ENCODE measurements at places on chromosomes 13 and 19.

- no peak for DNase-seq
Observed at GRCh38 chr13:27352698-27353097, 71.7 kb upstream of the GTF3A start.

- DNase-seq = no peak
Observed at GRCh38 chr19:19743176-19743575, 10.3 kb upstream of the ZNF14 start.

GRCh38 chr13:105979131-105980011 lies 556.1 kb downstream of the EFNB2 start:
- DNase-seq = no peak

DNA sequence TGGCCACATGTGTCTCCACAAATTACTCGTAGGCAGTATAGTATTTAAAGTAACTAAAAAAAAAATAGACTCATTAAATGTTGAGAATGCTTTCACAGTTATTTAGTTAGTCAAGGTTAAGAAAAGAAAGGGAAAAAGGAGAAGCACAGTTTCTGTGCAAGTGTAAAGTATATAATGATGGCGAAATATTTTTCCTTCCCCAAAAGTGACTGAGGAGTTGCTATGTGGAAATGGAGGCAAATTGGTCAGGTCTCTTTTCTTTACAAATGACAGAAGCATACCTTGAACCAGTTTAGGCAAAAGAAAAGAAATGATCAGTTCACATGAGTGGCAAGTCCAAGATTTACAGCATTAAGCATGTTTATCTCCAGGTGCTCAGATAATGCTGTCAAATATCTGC lies 18.0 kb downstream of the CSNK1A1L start:
- no peak for DNase-seq

GRCh38 chr13:27367570-27367969 lies 56.8 kb upstream of the GTF3A start:
- DNase-seq = no peak

- no peak for DNase-seq
Observed at GRCh38 chr13:33249066-33249465, 36.5 kb downstream of the STARD13 start.

DNA sequence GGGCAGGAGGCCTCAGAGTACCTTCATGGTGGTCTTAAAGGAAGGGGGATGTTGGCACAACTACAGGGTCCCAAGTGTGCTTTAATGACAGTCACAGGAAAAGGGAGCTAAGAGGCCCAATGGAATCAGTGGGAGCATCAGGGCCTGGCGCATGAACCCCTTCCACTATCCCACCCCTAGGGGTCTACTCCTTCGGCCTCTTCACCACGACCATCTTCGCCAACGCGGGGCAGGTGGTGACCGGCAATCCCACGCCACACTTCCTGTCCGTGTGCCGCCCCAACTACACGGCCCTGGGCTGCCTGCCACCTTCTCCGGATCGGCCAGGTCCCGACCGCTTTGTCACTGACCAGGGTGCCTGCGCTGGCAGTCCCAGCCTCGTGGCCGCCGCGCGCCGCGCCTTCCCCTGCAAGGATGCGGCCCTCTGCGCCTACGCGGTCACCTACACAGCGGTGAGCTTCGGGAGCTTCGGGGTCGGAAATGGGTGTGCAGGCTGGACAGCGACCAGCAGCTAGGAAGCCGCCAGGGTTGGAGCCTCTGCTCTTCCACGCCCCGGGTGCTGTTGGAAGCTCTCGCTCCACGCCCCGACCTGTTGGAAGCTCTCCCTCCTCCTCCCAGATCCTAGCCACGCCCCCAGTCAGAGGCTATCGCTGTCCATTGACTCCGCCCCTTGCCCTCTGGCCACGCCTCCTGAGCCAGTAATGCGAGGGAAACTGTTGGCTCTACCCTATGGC lies 6.0 kb downstream of the PLPPR2 start:
- no peak for DNase-seq

GRCh38 chr13:114194853-114195252 lies 15.8 kb downstream of the CFAP97D2 start:
- no peak for DNase-seq

GRCh38 chr13:22014469-22014868 lies 343.6 kb downstream of the FGF9 start:
- no peak for DNase-seq

GRCh38 chr19:35938282-35939224 lies 2.4 kb downstream of the LRFN3 start:
- DNase-seq = no peak

GRCh38 chr19:49019242-49019932 lies 2.5 kb upstream of the LHB start:
- DNase-seq = peak; percentile 33

DNA sequence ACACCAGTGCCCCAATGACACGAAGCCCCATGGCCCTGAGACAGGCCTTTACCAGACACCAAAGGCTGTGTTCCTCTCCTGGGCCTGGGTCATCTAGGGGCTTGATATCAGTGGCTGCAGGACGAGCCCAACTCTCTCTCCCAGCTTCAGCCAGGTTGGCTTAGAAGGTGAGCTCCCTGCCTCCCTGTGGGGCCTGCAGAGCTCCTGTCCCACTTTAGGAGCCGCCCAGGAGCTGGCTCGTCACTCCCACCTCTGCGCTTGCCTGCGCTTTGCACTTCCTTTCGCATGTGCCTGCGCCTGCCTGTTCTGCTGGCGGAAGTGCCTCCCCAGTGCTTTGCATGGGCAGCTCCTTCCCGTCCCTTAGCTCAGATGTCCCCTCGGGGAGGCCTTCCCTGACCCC lies 4.9 kb downstream of the CALM3 start:
- DNase-seq = no peak

GRCh38 chr13:105702441-105702840 lies 833.0 kb downstream of the EFNB2 start:
- DNase-seq = no peak

DNA sequence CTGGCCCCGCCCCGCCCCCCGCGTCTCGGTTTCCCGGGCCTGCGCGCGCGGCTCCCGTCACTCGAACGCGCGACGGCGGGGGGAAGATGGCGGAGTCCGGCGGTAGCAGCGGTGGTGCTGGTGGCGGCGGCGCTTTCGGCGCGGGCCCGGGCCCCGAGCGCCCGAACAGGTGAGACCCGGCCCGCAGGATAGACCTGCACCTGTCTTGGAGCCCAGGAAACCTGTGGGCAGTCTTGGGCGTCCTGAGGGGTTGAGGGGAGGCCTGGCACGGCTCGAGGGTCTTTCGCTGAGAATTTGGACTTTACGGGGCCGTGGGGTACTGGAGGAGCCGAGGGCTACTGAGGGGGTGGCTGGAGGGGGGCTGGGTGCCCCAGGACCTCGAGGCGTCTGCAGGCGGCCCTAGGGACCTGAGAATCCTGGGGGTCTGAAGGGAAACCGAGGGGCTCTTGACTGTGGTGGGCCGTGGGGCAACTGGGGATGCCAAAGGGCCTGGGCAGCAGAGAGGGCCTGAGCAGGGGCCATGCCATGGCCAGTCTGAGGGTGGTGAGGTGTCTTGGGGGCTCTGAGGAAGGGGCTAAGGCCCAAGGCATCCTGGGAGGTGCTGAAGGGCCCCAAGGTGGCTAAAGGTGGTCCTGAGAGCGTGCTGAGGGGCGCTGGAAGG lies at the start of gene KLHL26:
Gene KLHL26 (plus strand): TSS at position 60 of the 661 bp plus-strand sequence. CDS start 27 bp downstream, at position 87.
- DNase-seq = no peak

DNA sequence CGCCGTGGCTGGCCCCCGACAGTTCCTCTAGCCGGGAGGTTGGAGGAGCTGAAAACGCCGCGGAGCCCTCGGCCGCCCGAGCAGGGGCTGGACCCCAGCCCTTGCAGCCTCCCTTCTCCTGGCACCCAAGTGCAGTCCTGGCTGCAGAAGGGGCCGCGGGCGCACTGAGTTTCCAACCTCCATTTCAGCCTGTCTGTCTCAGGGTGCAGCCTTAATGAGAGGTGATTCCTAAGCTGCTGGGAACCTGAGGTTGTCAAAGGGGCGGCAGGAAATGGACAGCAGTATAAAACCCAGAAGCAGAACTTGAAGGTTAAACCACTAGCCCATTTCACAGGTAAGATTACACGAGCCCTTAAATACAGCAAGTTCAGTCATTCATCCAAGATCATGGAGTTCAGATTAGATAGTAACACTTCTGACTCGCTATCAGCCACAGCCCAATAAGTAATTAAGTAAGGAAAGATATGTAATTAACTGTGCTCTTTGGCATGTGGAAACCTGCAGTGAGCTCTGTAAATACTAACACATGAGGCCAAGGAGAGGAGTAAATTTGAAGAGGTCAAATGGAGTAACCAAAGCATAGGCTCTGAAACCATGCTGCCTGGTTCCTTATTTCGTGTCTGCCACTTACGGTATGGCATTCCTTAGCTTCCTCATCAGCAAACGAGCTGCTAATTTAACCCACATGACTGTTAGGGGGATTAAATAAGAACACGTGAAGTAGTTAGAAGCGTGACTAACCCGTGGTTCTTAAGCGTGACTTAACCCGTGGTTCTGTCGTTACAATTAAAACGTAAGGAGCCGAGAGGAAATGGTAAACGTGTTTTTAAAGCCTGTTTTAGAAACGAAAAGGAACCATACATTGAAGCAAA lies 686 bp downstream of the SETDB2 start:
- DNase-seq = no peak

- DNase-seq = no peak
Observed at GRCh38 chr13:85303630-85304029, 495.6 kb downstream of the SLITRK6 start.

DNA sequence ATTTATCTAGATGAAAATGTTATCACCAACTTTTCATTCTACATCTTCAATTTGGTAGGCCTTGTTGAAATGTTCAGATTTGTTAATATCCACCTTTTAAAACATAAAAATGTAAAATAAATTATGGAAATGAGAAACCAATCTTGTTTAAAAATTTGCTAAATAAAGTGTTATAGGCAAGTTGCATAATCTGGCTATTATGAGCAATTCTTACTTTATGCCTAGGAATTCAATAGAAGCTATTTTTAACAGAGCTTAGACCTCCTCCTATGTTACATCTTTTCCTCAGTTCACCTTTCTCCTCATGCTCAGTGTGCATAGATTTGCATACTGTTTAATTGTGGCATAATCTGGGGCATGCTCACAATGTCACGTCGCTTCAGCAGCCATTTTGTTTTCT lies 87.9 kb upstream of the POSTN start:
- no peak for DNase-seq

DNA sequence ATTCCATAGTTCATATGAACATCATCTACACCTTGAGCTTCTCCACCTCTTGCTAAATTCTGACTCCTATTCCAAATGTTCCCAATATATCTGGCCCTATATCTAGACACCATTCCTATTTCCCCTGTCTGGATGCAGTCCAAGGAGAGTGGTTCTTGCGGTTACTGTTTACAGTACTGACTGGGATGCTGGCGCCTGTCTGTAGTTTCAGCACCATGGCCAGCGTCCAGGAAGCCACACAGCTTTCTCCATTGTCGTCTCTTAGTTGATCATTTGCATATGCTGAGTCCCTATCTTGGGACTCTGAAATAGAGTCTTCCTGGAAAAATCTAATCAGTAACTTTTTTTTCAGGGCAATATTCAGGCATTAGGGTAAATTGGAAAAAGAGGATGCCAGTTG lies 14.9 kb downstream of the LAIR2 start:
- DNase-seq = peak; percentile 17

DNA sequence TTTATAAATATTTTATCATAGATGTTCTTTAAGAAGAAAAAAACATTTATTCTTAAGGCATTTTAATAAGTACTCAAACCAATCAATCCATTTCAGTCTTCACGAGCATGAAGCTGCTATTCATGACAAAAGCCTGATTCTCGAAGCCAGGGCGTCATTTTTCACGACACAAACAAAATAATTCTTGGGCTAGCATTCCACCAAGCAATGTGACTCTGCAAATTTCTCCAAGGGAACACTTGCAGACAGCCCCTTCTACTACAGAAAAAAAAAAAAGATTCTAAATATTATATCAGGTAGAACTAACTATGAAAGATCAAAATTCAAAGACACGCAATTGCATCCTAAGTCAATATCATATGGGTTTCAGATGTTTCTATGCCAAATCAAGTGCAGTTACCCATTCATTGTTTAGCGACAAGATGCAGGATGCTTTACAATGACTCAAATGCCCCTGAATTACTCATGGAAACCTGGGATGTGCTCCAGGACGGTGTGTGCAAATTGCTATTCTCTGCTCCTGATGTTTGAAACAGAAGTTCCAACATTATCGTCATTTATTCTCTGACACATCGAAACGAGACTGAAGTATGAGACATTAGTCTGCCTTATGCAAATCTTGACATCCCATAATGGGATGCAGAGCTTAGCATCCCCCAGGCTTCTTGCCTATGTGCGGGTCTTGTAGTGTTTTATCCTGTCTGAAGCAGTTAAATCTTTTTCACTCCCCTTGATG lies 517.7 kb downstream of the MYO16 start:
- DNase-seq = no peak

DNA sequence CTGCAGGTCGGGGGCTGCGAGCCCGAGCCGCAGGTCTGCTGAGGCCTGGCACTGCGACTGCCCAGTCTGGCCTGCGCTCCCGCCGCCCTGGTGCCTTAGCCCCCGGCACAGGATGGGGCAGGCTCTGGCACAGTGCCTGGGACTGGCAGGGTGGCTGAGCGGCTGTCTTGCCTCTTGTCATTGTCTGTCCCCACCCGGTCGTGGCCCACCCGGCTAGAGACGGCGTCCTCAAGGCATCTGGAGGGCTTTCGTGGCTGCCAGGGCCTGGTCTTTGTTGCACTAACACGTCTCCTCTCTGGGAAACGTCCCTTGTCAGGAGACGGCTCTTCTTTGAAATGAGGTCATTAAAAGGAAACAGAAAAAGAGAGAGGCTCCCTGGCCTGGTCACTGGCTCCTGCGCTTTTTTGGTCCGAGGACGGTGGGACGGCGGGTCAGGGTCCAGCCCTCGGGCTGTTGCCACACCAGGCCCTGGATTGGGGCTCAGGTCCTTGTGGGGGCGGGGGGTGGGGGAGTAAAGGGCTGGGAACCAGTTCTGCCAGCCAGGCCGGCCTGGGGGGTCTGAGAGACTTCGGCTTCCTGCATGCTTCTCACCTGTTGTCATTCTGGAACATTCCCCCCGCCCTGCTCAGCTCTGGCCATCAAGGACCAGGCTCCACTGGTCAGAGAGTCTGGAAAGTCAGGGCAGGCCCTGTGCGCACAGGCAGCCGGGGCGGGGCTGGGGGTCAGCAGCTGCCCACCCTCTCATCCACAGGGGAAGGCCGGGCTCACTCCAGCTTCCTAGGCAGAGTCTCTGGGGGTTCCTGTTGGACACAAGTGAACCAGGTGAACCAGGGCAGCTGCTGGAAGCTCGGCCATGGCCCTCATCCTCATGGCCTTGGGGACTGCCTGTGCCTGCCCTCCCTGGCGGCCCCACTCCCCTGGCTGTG lies 6.2 kb upstream of the ZNF554 start:
- DNase-seq = no peak

Data from stimulated activated CD8-positive, alpha-beta memory T cell treated with anti-CD3 and anti-CD28 coated beads, Interleukin-2, amount 100 ng/mL, for 1 hour (primary cell).